ENCODE measurements at places on chromosomes 1 and 21. TPM values are rescaled to one million over a fixed set of nuclear protein-coding genes. Genes with fewer than 3 reads are reported as not detected.

DNA sequence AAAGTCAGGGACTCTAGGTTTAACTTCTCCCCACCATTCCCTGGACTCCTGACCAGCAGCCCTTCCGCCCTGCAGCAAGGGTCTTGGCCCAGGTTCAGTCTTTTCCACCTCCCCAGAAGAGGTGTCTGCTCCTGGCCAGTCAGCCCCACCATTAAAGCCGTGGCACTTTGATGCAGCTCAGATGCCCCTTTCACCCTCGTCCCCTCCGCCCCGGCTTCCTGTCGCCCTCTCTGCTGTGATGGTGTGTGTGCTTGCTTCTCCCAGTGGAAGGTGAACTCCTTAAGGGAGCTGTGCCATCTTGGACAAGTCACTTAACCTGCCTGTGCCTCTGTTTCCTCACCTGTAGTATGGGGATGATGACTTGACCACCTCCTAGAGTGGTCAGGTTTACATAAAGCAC lies 17.8 kb upstream of the TTC4 start:
- DNase-seq: no peak

- no peak for DNase-seq
Measured at GRCh38 chr1:12206792-12207424, 22.9 kb upstream of the VPS13D start.

- no peak for DNase-seq
Measured at GRCh38 chr1:210448297-210448892, 119.7 kb downstream of the HHAT start.

DNA sequence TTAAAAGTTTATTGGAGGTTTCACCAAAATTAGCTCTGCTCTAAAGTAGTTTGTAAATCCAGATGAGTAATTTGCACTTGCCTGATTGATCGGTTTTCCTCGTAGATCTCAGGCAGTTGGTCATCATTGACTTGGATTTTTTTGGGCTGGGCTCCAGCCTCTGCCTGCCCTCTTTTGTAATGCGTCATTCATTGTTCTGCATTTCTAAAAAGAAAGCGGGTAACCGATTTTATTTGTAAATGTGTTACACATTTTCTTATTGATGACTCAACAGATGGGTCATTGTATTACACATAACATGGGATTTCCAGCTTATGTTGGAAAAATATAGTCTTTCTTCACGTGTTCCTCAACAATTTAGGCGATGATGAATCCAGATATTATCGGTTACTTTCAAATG lies 5.5 kb downstream of the ETS2 start:
- DNase-seq: no peak

- DNase-seq: no peak
Measured at GRCh38 chr1:212567638-212568037, 40.9 kb upstream of the ATF3 start.

DNA sequence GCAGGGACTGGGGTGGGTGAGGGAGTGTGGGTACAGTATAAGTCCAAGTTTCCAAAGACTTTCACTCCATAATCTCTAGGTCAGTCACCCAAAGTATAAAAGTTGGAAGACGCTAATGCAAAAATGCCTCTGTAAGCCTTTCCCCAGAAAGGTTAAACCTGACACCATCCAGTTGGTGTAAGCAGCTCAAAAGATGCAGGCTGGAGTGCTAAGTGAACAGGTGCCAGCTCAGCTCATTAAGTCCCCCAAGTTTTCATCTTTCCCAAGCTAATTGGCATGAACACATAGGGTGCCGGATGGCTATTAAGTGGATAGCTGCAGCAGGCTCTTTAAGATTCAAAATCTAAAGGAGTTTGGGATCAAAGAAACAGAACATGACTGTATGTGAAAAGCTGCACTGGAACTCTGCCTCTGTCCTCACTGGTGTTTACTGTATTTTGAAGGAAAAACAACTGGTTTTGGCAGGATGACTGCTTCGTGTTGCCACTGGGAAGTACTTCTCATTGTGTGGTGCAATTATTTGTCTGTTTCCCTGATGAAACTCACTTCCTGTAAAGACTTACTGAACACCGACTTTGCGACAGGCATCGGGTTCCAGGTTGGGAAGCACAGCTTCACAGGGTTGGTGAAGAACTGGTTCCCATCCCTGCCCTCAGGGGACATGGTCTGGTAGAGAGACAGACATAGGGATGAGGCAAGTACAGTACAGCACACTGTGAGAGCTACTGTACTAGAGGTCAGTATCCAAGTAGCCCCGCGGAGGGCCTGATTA lies 152.7 kb downstream of the DAB1 start:
- no peak for DNase-seq

DNA sequence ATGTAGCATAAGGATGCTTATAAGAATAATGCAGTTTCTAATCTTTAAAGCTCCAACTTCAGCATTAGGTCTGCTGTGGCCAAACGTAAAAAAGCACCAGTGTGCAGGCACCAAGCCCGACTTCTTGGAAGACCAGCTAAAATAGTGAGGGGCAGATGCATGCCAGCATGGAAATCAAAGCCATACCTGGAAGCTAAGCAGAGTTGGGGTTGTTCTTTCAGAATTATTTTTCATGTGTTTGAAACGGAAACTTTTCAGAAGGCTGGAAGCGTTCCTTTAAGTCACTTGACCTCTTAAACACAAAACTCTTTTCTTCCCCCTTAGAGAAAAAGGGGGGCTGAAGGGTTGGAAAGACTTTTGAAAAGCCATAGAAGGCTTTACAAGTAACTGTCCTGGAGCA lies 329.2 kb upstream of the C1orf87 start:
- DNase-seq: no peak

GRCh38 chr1:183263886-183264602 lies 78.0 kb downstream of the LAMC2 start:
- no peak for DNase-seq

DNA sequence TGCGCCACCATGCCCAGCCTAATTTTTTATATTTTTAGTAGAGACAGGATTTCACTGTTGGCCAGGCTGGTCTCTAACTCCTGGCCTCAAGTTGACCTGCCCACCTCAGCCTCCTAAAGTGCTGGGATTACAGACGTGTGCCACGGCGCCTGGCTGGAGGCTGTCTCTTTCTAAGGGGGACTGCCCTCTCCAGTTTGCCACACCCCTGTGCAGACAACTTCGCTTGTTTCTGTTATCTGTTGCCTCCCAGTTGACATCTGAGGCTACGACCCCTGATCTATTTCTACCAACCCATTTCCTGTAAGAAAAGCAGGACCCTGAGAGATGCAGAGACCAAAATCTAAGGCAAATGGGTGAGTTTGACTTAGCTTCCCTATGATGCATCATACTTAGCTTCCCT lies 24.0 kb upstream of the VASH2 start:
- DNase-seq: no peak

DNA sequence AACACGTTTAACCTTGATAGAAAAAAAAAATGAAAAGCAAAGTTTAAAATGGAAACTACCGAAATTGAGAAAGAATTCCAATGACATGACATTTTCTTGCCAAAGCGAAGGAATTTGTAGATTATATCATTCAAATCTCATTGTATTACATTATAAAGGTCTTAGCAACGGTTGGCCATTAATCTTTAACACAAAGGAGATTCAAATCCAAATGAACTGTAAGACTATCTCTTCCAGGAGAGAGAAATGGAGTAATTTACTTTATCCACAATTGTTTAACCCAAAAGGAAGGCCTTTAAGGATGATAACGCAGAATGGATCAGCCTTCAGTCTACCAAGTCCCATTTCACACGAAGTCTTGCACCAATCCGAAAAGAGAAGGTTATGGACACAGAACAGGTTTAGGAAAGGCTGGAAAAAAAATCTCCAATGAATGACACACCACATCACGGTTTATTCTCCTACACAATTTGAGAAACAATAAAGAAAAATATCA lies 1.5 kb downstream of the ENAH start:
- no peak for DNase-seq

DNA sequence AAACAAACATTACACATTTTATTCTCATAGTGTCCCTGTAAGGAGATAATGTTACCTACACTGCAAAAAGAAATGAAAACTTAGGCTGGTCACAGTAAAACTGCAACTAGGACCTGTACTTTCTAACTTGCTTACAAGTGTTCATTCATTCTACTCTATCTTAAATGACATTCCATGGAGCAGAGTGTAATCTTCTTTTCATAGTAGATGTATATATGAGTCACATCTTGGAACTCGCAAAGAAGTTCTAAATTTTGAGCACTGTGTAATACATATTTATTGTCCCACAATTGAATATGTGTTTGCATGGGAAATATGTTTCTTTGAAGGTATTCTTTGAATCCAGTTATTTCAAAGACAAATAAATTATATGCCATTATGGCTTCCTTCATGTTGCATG lies 1258.5 kb upstream of the ADGRL2 start:
- no peak for DNase-seq

DNA sequence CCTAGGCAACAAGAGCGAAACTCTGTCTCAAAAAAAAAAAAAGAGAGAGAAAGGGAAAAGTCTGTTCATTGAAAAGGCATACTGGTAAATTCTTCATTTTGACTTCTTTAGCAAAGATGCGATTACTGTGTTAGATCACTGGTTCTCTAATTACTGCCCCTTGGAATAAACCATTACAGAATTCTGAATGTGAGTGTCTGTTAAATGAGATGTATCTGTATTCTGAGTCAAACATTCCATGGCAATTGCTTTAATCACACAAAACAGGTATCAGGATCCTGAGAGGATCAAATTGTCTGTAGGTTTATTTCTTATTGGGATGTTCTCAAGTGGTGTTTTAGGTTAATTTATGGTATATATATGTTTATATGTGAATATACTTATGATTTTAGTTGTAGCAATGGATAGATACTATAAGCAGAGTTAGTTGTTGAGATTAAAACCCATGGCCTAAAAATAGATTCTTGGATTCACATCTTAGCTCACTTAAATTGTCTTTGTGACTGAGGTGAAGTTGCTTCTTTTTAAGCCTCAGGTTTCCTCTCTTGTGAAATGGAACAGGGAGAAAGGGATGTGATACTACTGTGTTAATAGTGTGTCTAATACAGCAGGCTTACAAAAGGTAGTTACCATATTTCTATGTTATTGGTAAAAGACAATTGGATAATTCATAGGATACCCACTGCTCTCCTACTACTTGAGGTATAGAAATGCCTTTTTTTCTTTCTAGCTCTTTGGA lies 16.2 kb downstream of the SRRM1 start:
- DNase-seq: no peak

GRCh38 chr1:233277637-233278606 lies 17.6 kb downstream of the PCNX2 start:
- no peak for DNase-seq

GRCh38 chr21:32562915-32563314 lies 22.4 kb downstream of the TCP10L start:
- no peak for DNase-seq

DNA sequence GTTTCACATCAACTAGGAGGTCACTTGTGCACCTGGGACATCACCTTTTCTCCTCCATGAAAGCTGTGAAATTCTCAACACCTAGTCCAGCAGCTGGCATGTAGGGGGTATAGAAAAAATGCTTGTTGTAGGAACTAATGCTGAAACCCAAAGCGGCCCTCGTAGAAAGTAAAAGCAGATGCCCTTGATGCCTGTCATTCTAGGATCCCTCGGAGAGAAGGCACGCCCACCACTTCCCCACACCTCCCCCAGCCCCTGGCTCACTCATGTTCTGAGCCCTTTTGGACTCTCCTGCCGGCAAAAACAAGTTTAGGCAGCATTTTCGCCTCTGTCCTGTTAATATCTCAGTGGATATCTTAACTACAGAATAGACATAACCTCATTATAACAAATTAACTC lies 36.5 kb downstream of the RIPK4 start:
- DNase-seq: no peak

The SPRR2B gene
- not detected for total RNA-seq

The CENPL gene
- 26.2 TPM for total RNA-seq

The ADGRL4 gene
- not detected for total RNA-seq

The FAM72A gene
- total RNA-seq: 28.2 TPM

The C1QB gene
- not detected for total RNA-seq

The FAM163A gene
- total RNA-seq: not detected

The LRRC7 gene
- total RNA-seq: not detected

The PTGS2 gene
- 112 TPM for total RNA-seq

The C8B gene
- not detected for total RNA-seq

The NHLH2 gene
- not detected for total RNA-seq

The KRTAP6-2 gene
- total RNA-seq: not detected

The RIMKLA gene
- total RNA-seq: 5.3 TPM

The MYOG gene
- not detected for total RNA-seq

Measured in activated T-helper 2 cell treated with anti-CD3 and anti-CD28 coated beads, Interferon-gamma antibody, Interleukin-2, Interleukin-4, amounts not matched to agents 10 μg/mL and 5 μg/mL and 100 μg/mL, durations not matched to agents 14 hours and 24 hours and 36 hours (primary cell).